NCI-H1105 (cell line): ENCODE measurements at places on chromosomes 2 and 18.

DNA sequence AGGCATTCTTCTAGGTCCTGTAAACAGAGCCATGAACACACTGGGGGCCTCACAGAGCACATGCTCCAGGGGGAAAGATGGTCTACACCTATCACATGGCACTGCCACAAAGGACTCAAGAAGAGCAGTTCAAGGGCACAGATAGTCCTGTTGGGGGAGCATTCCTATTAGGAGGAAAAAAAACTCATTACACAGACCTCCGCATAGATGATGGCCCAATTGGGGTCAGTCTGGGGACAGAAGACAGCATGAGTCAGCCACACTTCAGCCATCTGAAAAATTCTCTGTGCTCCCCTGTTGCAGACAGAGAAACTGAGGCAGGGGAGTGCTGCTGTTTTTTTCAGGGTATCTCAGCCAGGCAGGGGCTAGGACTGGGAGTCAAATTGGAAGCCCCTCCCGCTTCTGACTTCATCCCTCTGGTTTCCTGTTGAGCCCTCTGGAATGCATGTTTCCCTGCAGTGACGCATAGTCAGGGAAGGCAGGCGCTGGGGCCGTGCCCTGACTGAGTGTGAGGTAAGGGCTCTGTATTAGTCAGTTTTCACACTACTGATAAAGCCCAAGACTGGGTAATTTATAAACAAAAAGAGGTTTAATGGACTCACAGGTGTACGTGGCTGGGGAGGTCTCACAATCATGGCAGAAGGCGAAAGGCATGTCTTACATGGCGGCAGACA is 67.9 kb downstream of the RHOB start:
- no peak for DNase-seq

- no peak for DNase-seq
Observed at GRCh38 chr18:79494936-79495335, 99.2 kb downstream of the NFATC1 start.

DNA sequence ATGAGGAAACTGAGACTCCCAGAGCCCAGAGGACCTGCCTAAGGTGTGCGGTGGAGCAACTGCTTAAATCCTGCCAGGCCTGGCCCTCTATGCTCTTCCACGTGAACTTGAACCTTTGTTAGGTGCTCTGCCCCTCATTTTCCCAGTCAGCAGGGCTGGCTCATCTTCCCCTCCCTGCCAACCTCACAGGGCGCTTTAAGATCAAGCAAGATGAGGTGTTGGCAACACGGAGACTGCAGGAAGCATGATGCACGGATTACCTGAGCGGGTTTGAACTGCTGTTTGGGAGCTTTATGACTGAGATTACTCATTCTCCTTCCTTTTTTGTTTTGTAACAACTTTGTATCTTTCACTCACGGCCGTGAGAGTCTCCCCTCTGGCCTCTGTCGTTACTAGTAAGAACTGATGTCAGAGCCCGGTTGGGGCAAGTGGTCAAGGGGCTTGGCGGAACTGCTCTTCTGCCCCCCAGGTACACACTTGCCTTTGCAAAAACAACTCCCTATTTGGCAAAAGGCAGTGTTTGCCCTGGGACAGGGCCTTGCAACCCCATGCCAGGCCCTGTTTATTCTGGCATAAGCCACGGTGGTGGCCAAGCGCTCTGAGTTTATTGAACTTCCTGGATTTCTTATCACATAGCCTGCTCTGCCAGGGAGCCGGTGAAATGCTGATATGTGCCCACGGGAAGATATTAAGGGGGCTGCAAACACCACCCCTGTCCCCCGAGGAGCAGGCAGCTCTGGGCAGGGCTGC is 127.8 kb downstream of the INHBB start:
- DNase-seq: no peak

DNA sequence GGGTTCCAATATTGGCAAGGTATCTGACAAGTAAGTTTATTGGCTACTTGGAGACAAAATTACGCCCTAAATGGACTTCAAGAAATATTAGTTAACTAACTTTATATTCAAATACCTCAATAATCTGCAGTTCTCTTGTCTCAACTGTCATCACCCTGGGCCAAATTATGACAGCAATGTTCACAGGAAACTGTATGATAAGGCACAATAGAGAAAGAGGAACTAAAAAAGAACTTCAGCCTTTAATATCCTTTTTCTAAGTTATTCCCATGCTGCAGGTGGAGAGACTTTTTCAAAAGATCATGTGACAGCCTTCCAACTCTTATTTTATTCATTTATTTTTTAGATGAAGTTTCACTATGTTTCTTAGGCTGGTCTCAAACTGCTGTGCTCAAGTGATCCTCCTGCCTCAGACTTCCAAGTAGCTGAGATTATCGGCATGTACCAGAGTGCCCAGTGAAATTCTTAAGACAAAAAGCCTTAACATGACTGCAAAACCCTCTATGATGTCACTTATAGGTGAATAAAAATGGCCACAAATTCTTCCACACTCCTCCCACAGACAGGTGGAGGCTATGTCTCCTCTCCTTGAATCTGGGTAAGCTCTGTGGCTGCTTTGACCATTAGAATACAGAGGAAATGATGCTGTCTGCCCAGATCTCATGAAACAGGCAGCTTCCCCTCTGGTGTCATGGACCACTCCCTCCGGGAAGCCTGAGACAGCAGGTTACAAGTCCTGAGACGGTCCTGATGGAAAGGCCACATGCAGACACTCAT is 211.0 kb downstream of the TGIF1 start:
- no peak for DNase-seq

GRCh38 chr18:21851327-21851961 is 110.9 kb downstream of the MIB1 start:
- no peak for DNase-seq

DNA sequence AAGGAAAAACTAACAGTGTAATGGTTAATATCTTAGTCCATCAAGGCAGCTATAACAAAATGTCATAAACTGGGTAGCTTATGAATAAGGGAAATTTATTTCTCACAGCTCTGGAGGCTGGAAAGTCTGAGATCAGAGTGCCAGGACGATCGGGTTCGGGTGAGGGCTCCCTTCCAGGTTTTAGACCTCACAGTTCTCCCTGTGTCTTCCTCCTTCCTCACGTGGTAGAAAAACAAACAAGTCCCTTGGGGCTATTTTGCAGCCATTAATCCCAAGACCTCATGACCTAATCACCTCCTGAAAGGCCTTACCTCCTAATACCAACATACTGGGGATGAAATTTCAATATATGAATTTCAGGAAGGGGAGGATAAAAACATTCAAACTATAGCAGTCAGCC is 455.9 kb downstream of the CNTNAP5 start:
- no peak for DNase-seq
